RPMI8226 (cell line): ENCODE measurements at places on chromosomes 2 and 18.

- no peak for DNase-seq
Observed at GRCh38 chr2:77363277-77363676, 158.9 kb downstream of the LRRTM4 start.

- DNase-seq: no peak
Observed at GRCh38 chr2:2260696-2261268, 70.3 kb downstream of the MYT1L start.

GRCh38 chr2:189474526-189474925, 33.3 kb downstream of the WDR75 start:
- no peak for DNase-seq

- no peak for DNase-seq
Observed at GRCh38 chr2:189252991-189253675, 73.6 kb upstream of the COL5A2 start.

DNA sequence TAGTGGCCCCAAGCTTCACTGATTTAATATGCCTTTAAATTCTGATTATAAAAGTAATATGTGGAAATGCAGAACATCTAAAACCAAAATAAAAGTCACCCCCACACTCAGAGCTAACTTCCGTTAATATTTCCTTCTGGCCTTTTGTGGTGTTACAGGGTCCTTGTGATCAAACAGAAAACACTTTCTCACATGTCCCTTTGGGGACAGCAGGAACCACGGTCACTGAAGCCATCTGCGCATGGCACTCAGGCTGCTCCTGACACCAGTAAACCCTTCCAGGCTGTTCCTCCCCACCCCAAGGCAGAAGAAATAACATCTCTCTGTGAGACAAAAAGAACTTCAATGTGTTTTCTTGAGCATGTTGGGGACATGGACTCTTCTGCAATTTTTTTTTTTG, 25.1 kb upstream of the GPR17 start:
- DNase-seq: no peak

DNA sequence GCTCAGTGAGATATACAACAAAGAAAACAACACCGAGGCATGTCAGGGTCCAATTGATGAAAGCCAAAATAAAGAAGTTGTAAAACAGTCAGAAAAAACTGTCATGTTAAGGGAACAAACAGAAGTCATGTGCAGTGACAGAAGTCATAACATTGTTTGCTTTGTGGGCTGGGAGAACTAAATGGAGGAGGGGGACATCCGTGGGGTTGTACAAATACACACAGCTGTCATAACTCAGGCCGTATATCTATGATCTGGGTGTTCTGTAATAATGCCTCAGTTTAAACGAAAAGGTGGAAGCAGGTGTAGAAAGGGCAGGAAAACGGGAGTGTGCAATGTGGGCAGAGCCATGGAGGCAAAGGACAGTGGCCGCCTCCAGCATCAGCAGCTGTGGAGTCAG, 27.3 kb downstream of the TIMM21 start:
- no peak for DNase-seq

DNA sequence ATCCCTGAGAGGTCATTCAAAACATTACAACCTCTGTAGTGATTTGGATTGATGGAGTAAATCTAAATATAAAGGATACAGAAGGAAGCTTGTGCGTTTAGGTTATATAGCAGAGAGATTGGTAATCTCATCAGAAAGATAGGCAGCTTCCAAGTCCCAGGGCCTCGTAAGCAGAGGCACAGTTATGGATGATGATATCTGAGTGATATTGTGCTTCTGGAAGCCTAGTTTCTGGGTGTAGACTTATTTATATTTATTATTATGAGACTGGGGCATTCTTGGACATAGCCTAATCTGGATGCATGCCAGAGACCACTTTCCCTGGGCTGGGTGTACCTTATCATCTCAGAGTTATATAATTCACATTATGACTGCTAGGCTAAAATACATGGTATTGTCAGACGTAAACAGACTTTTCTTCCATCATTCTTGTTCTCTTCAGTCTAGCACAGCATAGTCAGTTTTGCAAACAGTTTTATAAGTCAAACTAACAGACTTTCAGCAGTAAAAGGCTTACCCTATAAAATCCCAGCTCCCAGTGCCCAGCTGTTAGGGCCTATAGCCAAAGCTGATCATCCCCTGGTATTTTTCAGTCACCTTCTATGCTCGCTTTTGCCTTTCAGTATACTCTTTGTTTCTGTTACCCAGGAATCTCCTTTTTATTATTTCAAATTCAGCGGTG, 47.9 kb downstream of the RAB3GAP1 start:
- no peak for DNase-seq

GRCh38 chr2:231571661-231572191, 20.9 kb upstream of the TEX44 start:
- DNase-seq: no peak
